Glutamatergic neuron (in vitro differentiated cells): ENCODE measurements at places on chromosomes 4 and X. TPM values are rescaled to one million over a fixed set of nuclear protein-coding genes. Genes with fewer than 3 reads are reported as not detected.

The TNIP3 gene
- not detected for total RNA-seq

- DNase-seq, result no peak
Measured at GRCh38 chr4:89539374-89539773, 231.8 kb upstream of the GPRIN3 start.

DNA sequence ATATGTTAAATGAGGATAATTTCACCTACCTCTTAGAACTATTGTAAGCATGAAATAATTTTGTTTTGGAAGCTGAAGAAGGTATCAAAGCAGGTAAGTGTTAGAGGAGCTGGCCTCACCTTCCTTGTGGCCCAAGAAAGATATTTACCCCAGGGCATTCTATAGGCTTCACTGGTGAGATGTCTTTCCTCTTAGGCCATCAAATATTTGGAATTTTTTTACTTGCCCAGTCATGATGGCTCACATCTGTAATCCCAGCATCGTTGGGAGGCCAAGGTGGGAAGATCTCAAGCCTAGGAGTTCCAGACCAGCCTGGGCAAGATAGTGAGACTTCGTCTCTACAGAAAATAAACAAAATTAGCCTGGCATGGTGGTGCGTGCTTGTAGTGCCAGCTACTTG is 6.1 kb upstream of the SMS start:
- DNase-seq, result no peak

The TRAM1L1 gene
- 6.5 TPM for total RNA-seq

- DNase-seq, result no peak
Measured at GRCh38 chrX:136710325-136710951, 62.5 kb downstream of the CD40LG start.

DNA sequence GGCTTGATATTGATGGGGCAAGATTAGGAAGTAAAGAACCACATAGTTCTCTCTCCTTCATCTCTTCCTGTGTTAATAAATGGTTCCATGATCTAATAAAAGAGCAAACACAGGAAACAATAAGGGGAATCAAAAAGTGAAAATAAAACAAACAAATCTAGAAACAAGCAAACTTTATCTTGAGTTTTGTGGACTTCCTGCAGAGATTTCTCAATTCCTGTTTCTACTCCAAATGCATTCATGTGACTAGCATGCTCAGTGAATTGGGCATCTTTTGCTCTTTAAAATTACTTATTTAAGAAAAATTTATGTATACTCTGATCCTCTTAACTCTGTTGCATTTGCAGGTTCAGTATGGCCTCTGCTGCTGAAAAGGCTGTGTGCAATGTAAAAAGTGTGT is 682.0 kb downstream of the KCTD8 start:
- DNase-seq, result no peak

GRCh38 chrX:44889824-44890223 is 16.8 kb downstream of the KDM6A start:
- no peak for DNase-seq

DNA sequence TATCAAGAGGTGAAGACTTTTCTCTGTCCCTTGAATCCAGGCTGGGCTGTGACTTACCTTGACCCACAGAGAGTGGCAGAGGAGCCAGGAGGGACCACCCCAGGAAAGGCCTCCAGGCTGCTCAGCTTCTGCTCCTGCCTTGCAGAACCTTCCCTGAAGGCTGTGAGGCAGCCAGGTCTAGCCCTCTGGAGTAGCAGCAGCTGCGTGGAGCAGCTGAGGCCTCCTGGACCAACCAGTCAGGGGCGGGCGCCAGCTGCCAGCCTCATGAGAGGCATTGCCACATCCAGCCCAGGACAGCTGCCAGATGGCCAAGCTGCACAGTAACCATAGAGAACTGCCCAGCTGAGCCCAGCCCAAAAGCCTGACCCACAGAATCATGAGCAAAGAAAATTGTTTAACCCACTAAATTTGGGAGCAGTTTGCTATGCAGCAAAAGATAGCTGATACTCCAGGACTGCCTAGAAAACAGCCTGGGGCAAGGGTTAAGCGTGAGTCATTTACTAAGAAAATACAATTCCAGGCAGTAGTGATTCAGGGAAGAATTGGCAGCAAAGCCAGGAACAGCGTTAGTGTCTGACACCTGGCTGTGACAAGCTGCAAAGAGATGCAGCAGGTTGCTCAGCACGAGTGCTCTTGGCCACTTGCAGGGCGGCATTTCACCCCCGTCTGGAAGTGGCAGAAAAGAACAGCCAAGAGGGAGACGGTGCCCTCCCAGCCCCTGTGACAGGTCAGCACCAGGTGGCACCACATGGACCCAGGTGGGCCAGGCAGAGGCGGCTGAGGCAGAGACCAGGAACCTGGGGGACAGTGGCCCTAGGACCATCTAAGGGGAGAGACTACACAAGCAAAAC is 14.7 kb upstream of the PDE6B start:
- DNase-seq, result peak; percentile 68

The HOPX gene
- 0.54 TPM for total RNA-seq
